NCI-H226 (cell line): ENCODE measurements at places on chromosomes 7 and 10.

- DNase-seq, result no peak
These were observed 448.4 kb upstream of the COBL start for GRCh38 chr7:51764976-51765375.

GRCh38 chr7:101746314-101746713 is 71.1 kb upstream of the CUX1 start:
- DNase-seq, result no peak

DNA sequence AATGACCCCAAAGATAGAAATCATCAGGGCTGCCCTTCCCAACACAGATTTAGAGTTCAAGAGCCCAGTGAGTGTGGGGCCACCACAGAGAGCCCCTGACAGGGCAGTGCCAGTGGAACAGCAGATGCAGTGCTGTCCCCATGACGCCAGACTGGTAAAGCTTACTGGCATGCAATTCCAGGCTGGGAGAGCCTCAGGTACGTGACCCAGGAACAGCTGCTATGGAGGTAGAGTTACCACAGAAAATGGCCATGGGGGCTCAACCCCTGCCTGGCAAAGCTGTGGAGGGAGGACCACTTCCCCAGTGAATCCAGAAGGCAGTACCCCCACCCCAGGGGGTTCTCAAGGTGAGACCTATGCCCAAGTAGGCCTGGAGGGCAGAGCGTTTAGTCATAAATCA is 228.5 kb downstream of the POLR1F start:
- no peak for DNase-seq

- DNase-seq, result peak; percentile 11
These were observed 484.0 kb upstream of the GALNT17 start for GRCh38 chr7:70647801-70648498.

- DNase-seq, result no peak
These were observed 1.2 kb upstream of the NAMPT start for GRCh38 chr7:106285855-106286492.

GRCh38 chr10:68334672-68335467 is 2.1 kb upstream of the PBLD start:
- DNase-seq, result no peak

DNA sequence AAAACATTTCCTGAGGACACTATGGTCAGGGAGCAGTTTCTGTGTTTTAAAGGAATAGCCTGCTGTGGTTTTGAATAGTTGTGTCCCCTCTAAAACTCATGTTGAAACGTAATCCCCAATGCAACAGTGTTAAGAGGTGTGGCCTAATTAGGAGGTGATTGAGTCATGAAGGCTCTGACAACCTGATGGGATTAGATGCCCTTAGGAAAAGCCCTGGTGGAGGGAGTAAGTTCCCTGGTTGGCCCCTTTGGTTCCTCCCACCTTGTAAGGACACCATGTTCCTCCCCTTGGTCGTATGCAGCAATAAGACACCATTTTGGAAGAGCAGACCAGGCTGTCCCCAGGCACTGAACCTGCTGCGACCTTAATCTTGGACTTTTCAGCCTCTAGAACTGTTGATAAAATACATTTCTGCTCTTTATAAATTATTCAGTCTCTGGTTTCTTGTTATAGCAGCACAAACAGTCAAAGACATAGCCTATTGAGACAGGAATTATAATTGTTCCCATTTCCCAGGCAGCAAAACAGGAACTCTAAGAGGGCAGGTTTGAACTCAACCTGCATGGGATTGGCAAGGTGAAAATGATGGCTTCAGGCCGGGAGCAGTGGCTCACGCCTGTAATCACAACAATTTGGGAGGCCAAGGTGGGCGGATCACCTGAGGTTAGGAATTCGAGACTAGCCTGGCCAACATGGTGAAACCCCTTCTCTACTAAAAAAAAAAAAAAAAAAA is 20.5 kb upstream of the TNS3 start:
- peak; percentile 77 for DNase-seq

- no peak for DNase-seq
These were observed 6.2 kb downstream of the CFAP58 start for GRCh38 chr10:104359811-104360210.

DNA sequence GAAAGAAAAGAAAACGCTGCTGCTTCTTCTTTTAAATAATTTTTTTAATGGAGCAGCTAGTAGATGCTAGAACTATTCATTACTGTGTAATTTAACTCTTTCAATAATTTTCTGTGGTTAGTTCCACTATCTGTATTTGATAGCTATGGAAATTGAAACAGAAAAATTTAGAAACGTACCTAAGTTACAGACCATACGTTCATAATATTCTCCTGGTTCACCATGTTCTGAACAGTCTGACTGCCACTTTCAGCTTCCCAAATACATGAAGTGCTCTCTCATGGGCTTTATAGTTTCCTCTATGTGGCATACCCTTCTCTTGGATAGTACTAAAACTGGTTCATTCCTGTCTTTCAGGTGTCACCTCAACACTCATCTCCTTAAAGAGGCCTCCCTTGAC is 508.0 kb downstream of the MDFIC start:
- DNase-seq, result no peak

DNA sequence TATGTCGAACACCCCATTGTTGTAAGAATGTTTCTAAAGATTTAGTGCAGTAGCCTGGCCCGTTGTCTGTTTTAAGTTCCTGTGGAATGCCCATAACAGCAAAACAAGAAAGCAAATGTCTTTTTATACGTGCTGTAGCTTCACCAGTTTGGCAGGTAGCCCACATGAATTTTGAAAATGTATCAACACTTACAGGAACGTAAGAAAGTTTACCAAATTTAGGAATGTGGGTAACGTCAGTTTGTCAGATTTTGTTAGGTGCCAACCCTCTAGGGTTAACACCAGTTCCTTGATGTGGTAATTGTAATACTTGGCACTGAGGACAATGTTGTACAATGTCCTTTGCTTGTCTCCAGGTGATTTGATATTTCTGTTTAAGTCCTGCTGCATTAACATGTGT is 3.2 kb upstream of the GIMAP4 start:
- no peak for DNase-seq

- DNase-seq, result no peak
These were observed 127.2 kb downstream of the SH3PXD2A start for GRCh38 chr10:103727991-103728689.

DNA sequence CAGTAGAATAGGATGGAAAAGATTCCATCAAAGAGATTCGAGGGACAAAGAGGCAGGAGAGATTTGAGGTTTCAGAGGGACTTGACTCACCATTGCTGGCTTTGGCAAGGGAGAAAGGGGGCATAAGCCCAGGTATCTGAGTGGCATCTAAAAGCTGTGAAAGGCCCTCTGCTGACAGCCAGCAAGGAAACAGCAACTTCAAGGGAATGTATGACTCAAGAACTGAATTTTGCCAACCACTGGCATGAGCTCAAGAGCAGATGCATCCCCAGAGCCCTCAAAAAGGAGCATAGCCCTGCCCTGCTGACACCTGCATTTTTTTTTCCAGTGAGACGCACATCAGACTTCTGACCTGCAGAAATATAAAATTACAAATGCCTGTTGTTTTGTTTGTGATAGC is 19.6 kb upstream of the ADAM12 start:
- peak; percentile 39 for DNase-seq

GRCh38 chr7:108836256-108836655 is 266.6 kb downstream of the DNAJB9 start:
- no peak for DNase-seq

- DNase-seq, result no peak
These were observed 132.2 kb upstream of the PLXNA4 start for GRCh38 chr7:132708470-132708869.

- DNase-seq, result no peak
These were observed 34.8 kb upstream of the ADO start for GRCh38 chr10:62769574-62770242.

DNA sequence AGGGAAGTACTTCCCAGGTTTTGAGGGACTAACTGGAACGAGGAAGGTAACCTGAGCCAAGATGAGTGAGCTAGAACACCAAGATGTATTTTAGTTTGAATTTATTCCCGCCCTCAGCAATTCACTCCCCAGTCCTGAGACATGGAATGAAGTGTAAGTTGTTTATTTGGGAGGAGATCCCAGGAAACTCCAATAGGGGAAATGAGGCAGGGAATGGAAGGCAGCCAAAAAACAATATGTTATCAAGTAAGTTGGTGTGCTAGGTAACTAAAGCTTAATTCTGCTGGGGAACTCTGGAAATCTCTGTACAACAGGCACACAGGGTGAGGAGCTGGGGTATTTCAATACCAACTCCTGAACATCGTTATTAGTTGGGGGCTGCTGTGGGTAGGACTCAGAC is 189.7 kb upstream of the HDAC9 start:
- DNase-seq, result peak; percentile 77

- no peak for DNase-seq
These were observed 151.4 kb downstream of the OAT start for GRCh38 chr10:124267231-124267885.

DNA sequence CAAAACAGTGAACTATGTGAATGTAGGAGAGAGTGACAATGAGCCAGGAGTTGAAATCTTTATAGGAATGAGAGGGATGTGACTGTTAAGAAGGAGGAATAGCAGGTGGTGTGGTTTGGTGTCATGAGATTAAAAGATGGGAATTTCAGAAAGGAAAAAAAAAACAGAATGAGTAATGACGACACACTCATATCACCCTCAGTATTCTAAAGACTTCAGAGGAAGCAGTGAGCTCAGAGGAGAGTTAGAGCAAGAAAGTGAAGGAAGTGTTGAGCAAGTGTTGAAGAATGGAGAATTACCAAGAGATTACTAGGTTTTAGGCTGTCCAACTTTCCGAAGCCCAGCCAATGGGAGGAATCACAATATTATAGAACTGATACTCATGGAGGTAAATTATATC is 220.5 kb upstream of the HGF start:
- peak; percentile 71 for DNase-seq

DNA sequence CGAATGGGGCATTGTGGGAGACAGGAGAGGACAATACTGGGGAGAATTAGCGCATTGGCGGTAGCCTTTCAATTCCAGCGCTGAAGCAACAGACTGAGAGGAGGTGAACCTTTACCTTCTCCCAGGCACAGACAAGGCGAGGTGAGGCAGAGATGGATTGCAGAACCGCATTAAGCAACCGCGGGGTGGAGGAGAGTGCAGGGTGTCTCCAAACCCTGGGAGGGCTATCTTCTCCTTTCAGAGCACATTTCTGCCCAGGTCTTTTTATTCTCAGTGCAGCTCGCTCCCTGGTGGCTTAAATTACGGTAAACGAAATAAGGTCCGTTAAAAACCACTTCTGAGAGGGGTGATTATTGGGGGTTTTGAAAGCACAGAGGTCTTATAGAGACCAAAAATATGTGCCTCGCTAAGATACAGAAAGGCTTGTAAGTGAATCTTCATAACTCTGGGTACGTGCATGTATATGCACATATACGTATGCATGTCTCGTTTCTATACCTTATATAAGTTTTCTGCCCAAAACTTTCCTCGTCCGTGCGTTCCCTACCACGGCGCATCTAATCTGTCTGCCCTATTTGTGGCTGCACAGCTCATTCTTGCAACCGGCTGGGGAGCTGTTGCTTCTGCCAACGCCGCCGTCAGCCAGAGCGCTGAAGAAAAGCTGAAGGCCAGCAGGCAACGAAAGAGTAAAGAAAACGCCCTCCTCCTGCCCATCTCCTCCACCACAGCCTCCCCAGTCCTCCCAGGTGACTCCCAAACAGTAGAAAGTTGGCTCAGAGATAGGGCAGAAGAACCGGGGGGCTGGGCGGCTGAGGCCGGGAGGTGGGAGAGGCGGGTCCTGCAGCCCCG is 895 bp upstream of the ZNF804B start:
- DNase-seq, result no peak

- peak; percentile 7 for DNase-seq
These were observed 8.6 kb upstream of the WBP1L start for GRCh38 chr10:102735065-102735562.

GRCh38 chr10:32139223-32140073 is 83.2 kb upstream of the KIF5B start:
- peak; percentile 86 for DNase-seq

DNA sequence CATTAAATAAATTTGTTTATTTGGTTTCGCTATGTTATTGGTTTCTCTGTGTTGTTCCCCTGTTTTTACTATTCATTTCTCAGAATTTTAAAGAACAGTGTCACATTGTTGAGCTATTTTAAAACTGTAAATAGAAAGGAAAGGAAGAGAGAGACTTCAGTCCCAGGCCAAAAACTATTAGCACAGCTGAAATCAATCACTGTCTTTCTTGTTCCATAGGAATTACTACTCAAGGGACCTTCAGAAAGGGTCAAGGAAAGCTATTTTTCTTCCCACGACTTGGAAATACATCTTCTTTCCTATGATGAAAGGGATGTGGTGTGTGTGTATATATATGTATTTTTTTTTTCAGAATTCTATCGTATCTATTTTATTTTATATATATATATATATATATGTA is 29.0 kb upstream of the GNAT3 start:
- DNase-seq, result no peak

DNA sequence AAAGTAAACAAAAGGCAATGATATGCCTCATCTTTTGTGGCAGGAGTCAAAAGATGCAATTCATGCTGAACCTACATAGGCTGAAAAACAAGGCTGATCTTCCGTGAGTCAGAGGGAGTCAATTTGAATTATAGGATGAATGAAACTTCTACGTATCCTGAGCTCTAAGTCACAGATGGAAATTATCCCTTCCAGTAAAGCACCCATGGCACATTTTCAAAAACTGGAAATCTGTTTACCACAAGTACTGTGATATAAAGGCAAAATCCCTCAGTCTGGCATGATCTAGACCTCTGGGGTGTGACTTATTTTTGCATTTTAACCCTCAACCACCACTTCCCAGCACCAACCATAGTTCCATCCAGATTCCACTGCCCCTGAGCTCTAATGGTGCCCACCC is 69.6 kb downstream of the NRG3 start:
- no peak for DNase-seq

- no peak for DNase-seq
These were observed 440.5 kb downstream of the SEMA3D start for GRCh38 chr7:84746353-84746752.

DNA sequence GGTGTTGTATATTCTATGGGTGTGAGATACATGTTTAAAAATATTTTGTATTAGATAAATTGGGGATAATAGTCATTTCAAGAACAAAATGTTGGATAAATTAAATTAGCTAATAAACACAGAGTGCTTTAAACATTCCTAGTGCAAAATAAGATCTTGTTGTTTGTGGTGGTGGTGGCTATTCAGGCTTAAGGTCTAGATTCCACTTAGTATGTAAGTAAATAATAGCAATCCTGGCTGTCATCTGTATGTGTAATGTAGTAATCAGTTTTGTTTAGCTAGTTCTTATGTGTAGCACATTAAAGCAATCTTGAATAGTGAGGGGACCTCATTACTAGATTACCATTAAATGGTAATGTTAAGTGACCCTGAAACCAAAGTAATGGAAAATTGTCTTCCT is 48.7 kb downstream of the KAT6B start:
- DNase-seq, result no peak

- no peak for DNase-seq
These were observed 148.2 kb upstream of the ETV1 start for GRCh38 chr7:14137676-14138075.

DNA sequence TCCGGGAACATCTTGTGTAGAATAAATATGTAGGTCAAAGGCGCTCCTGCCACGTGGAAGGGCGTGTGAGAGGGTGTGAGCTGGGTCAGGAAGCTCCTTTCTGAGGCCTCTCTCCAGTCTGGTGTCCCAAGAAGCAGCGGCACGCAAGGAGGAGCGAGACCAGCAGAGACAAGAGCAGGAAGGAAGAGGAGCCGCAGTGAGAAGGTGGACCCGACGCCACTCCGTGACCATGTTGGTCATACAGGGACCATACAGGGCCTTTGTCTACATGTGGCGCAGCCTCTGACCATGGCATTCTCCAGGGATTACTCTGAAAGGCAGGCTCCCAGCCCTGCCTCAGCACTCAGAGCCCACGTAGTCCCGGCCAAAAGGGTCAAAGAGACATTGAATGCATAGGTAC is 26.2 kb upstream of the EN2 start:
- DNase-seq, result no peak

GRCh38 chr10:99125879-99126278 is 109.8 kb downstream of the HPSE2 start:
- no peak for DNase-seq
